ENCODE measurements at places on chromosomes 3 and 15.

GRCh38 chr3:161310649-161311423, 60.5 kb downstream of the SPTSSB start:
- no peak for DNase-seq

GRCh38 chr15:68526784-68527183, 52.0 kb upstream of the CORO2B start:
- DNase-seq, result no peak

- no peak for DNase-seq
Observed at GRCh38 chr3:13197795-13198194, 124.6 kb upstream of the IQSEC1 start.

DNA sequence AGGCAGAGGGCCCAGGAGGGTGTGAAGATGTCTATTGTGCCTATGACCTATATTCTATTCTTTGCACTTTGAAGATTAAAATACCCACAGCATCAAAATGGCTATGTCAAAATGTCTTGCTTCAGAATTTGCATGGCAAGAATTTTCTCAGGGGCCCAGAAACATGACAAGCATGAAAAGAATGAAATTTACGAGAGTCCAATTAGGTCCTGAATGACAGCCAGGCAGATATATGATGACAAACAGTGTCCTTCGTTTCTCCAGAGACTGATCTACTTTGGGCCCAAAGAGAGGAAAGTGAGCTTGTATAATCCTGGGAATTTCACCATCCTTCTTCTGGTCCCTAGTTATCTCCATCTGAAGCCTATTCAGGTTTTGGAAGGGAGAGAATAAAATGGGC, 609.9 kb downstream of the FHIT start:
- DNase-seq, result no peak

DNA sequence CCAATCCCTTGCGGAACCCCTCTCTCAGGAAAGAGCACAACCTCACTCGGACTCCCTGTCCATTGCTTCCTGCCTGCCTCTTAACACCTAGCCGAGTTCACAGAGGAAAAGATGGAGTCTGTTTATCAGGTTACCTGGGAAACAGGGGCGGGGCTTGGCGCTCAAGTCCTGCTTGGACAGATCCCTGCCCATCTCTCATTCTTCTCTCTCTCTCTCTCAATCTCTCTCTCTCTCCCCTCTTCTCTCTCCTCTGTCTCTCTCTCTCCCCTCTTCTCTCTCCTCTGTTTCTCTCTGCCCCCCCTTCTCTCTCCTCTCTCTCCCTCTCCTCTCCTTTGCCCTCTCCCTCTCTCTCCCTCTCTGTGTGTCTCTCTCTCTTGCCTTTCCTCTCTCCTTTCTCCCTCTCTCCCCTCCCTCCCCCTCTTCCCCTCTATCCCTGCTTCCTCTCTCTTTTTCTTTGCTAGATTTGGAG, at the start of gene EFHB:
TSS of gene EFHB (minus strand) at position 120 of the 469 bp plus-strand sequence. CDS start 199 bp downstream, outside the sequence.
- DNase-seq, result no peak
